ENCODE measurements at places on chromosomes 1 and 21.

GRCh38 chr1:172455451-172455850 lies 11.6 kb upstream of the PIGC start:
- DNase-seq, result no peak

DNA sequence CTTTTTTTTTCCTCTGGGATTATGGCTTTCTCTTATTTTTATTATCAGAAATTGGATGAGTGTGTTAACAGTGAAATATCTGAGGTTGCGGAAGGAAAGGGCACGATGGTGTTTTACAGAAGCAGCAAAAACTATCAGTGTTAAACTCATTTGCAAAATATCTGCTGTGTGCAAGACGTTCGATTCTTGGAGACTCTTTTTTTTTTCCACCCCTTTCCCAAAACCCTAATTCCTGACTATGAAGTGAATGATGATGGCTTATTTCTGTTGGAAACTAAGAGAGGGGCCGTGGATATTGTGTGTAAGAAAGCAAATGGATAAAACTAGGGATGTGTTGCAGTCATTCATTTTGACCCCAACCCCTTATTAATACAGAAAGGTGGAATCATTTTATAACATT lies 677 bp downstream of the NCAM2 start:
- DNase-seq, result no peak

- DNase-seq, result no peak
Measured at GRCh38 chr1:4515727-4516289, 138.6 kb upstream of the AJAP1 start.

GRCh38 chr1:105419030-105419429 lies 1637.4 kb upstream of the PRMT6 start:
- DNase-seq, result no peak

DNA sequence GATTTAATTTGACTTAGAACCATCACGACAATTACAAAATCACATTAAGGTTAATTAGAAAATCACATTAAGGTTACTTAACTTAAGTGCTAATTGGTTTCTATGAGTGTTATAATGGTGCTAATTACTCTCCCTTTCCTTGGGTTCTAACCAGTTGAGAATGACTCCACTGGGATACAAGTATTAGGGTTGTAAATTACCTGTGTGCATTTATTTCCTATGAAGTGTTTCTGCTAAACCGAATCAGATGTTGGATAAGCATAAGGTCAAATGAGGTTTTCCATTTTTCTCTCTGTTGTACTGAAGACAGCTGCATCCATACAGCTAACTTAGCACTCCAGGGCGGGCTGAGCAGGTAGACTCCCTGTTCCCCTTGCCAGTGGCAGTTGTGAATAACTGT lies 610.3 kb upstream of the TMPRSS15 start:
- DNase-seq, result no peak

Measured in effector CD4-positive, alpha-beta T cell (primary cell).